Thoracic aorta endothelial cell (primary cell): ENCODE measurements at places on chromosomes 1 and 21. TPM values are rescaled to one million over a fixed set of nuclear protein-coding genes. Genes with fewer than 3 reads are reported as not detected.

Gene TPTE
- not detected in 2 replicates for total RNA-seq

Gene FCGR2B
- total RNA-seq = not detected in 2 replicates

Gene SH3D21
- 2.8 and 3.1 TPM in 2 replicates for total RNA-seq

Gene CFH
- 48.2 and 61.8 TPM in 2 replicates for total RNA-seq

Gene CNTN2
- not detected in 2 replicates for total RNA-seq
